ENCODE measurements at places on chromosomes 7 and 10. TPM values are rescaled to one million over a fixed set of nuclear protein-coding genes. Genes with fewer than 3 reads are reported as not detected.
A peak's percentile ranks its signal among the peaks of the same experiment; 100 is the strongest.

Gene RAMP3
- polyA plus RNA-seq = not detected

DNA sequence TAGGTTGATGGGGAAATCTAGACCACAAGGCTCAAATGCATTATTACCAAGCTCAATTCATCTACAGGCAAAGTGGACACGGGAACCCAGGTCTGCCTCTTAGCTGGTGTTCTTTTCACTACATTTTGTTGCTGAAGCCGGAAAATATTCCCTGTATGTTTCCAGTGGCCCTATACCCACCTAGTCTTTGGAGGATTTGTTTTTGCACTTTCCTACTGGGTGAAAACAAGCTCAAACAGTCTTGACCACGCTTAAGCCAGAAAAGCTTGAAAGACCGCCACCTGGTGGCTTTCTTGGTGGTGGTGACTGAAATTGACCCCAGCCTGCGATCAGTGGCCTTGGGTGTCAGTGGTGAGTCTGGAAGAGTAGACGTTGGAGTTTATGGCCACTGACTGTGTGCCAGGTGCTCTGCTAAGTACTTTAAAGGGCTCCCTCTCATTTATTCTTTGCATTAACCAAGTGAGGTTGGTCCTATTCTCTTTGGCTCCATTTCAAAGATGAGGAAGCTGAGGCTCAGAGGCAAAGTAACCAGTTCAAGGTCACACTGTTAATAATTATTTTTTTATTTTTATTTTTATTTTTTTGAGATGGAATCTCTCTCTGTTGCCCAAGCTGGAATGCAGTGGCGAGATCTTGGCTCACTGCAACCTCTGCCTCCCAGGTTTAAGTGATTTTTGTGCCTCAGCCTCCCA, 11.1 kb upstream of the CRTAC1 start:
- H3K4me1 ChIP-seq = no peaks in the 10 kb centered on the region
- no peak for DNase-seq
- H3K36me3 ChIP-seq = no peaks in the 10 kb centered on the region

DNA sequence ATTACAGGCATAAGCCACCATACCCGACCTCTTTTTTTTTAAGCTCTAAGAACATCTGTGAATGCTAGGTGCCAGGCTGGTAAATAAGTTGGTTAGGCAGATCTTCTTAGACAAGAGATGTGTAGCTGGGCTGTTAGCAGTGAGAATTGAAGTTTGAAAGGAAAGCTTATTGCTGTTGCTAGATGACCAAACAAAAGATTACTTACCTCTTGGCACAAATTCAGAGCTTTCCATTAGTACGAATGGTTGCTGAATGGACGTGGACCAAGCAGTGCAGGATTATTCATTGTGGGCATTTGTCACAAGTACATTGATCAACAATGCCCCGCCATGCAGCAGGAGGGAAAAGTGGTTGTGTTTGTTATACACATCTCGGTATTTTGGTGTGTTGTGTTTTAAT, 131.2 kb downstream of the GFRA1 start:
- H3K27me3 ChIP-seq = no peaks in the 10 kb centered on the region
- H3K4me1 ChIP-seq = no peaks in the 10 kb centered on the region
- no peak overlapping the region for H3K27ac ChIP-seq
- H3K36me3 ChIP-seq = no peaks in the 10 kb centered on the region
- DNase-seq = no peak

Gene CARD11
- 4.1 TPM for polyA plus RNA-seq

Gene ADCYAP1R1
- not detected for polyA plus RNA-seq

Gene SPDYE9
- polyA plus RNA-seq = not detected

Gene SUN3
- not detected for polyA plus RNA-seq

GRCh38 chr7:142425281-142425680, 167.4 kb upstream of the PRSS58 start:
- no peaks in the 10 kb centered on the region for H3K27me3 ChIP-seq
- no peak overlapping the region for H3K27ac ChIP-seq
- no peaks in the 10 kb centered on the region for H3K36me3 ChIP-seq
- no peak overlapping the region for H3K4me3 ChIP-seq
- no peak for DNase-seq
- no peaks in the 10 kb centered on the region for H3K4me1 ChIP-seq

GRCh38 chr10:7439696-7440095, 28.9 kb upstream of the SFMBT2 start:
- no peak overlapping the region for H3K27ac ChIP-seq
- H3K4me1 ChIP-seq = no peaks in the 10 kb centered on the region
- H3K36me3 ChIP-seq = no peaks in the 10 kb centered on the region
- H3K27me3 ChIP-seq = peaks cover 1% of the 10 kb centered on the region
- no peak for DNase-seq

Gene HGF
- polyA plus RNA-seq = not detected

Gene GBX1
- not detected for polyA plus RNA-seq

Gene SPAG6
- not detected for polyA plus RNA-seq

Gene PDE6C
- polyA plus RNA-seq = not detected

DNA sequence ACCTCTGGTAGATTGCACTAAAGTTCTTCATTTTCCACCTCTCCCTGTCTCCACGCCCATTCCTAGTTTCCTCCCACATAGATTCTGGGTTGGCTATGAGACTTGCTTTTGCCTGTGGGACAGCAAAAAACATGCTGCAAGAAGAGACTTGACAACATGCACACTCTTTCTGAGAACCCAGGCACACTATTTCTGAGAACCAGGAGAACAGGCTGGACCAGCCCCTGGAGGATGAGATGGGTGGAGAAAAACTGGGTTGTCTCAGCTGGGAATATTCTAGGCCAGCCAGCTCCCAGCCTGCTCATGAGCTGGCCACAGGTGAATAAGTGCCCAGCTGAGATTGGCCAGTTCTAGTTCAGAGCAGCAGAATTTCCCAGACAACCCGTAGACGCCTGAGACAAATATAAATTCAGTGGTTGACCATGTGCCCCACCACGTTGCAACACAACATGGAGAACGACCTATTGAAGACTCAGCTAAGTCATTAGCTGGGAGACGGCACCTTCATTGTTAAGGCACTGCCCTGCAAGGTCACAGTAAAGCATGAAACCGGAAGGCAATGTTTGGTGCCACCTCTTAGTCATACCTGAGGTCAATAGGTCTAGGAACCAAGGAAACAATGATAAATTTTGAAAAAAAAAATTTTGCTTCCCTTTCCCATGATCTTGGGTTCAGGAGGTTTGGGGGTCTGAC, 92.7 kb upstream of the AKR1E2 start:
- peak overlapping the region; percentile 70 for H3K27ac ChIP-seq
- DNase-seq = peak; percentile 78
- no peak overlapping the region for H3K4me3 ChIP-seq
- no peaks in the 10 kb centered on the region for H3K27me3 ChIP-seq
- H3K36me3 ChIP-seq = no peaks in the 10 kb centered on the region

DNA sequence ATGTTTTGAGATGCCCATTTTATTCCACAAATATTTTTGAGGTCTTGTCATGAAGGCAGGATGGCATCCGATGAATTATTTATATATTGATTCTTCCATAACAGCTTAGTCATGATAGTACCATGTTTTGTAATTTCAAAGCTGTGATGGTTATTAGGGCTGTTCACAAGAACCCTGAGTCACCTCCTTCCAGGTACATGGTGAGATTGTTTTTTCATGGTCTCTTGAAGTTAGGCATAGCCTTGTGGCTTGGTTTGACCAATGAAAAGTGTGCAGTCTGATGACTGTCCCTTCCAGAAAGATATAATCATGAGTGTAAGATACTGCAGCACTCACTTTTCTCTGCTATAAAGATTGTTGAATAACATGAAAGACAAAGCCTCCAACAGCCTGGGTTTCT, 274.8 kb downstream of the FGFR2 start:
- no peaks in the 10 kb centered on the region for H3K36me3 ChIP-seq
- no peaks in the 10 kb centered on the region for H3K27me3 ChIP-seq
- peak overlapping the region; percentile 47 for H3K27ac ChIP-seq

- no peak overlapping the region for H3K27ac ChIP-seq
- DNase-seq = no peak
- no peak overlapping the region for H3K4me3 ChIP-seq
- no peaks in the 10 kb centered on the region for H3K27me3 ChIP-seq
- H3K4me1 ChIP-seq = no peaks in the 10 kb centered on the region
- no peaks in the 10 kb centered on the region for H3K36me3 ChIP-seq
These were observed 55.4 kb downstream of the GRID1 start for GRCh38 chr10:86311190-86311589.

- no peaks in the 10 kb centered on the region for H3K27me3 ChIP-seq
- no peaks in the 10 kb centered on the region for H3K4me1 ChIP-seq
- DNase-seq = no peak
- no peak overlapping the region for H3K27ac ChIP-seq
- peaks cover 6% of the 10 kb centered on the region for H3K36me3 ChIP-seq
These were observed 8.8 kb downstream of the TMEM120A start for GRCh38 chr7:75985518-75986146.

- no peaks in the 10 kb centered on the region for H3K4me1 ChIP-seq
- DNase-seq = no peak
- H3K4me3 ChIP-seq = no peak overlapping the region
- H3K27ac ChIP-seq = no peak overlapping the region
- H3K36me3 ChIP-seq = no peaks in the 10 kb centered on the region
- H3K27me3 ChIP-seq = no peaks in the 10 kb centered on the region
These were observed 34.7 kb downstream of the IMMP2L start for GRCh38 chr7:111527545-111527944.

GRCh38 chr10:42576338-42576737, 62.0 kb downstream of the ZNF33B start:
- H3K4me3 ChIP-seq = no peak overlapping the region
- H3K27me3 ChIP-seq = no peaks in the 10 kb centered on the region
- no peak overlapping the region for H3K27ac ChIP-seq
- H3K36me3 ChIP-seq = no peaks in the 10 kb centered on the region
- no peak for DNase-seq
- H3K4me1 ChIP-seq = no peaks in the 10 kb centered on the region

Gene KCND2
- not detected for polyA plus RNA-seq

DNA sequence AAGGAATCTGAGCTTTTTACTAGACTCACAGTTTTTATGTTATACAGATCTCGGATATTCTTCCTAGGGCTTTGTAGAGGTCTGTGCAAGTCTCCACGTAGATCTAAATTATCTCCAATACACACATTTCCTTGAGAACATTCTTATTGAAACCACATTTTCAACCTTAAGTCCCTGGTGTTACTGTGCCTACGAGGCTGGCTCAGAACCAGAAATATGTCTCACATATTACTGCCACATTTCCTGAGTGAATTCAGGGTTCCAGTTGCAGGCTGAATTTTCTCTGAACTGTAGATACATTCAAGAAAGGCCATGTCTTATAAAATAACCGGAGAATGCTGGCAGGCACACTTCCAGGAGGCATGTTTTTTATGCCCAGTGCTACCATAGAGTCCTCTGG, 46.5 kb downstream of the INHBA start:
- no peak overlapping the region for H3K4me3 ChIP-seq
- H3K4me1 ChIP-seq = no peaks in the 10 kb centered on the region
- no peak overlapping the region for H3K27ac ChIP-seq
- DNase-seq = no peak
- H3K27me3 ChIP-seq = no peaks in the 10 kb centered on the region
- no peaks in the 10 kb centered on the region for H3K36me3 ChIP-seq

DNA sequence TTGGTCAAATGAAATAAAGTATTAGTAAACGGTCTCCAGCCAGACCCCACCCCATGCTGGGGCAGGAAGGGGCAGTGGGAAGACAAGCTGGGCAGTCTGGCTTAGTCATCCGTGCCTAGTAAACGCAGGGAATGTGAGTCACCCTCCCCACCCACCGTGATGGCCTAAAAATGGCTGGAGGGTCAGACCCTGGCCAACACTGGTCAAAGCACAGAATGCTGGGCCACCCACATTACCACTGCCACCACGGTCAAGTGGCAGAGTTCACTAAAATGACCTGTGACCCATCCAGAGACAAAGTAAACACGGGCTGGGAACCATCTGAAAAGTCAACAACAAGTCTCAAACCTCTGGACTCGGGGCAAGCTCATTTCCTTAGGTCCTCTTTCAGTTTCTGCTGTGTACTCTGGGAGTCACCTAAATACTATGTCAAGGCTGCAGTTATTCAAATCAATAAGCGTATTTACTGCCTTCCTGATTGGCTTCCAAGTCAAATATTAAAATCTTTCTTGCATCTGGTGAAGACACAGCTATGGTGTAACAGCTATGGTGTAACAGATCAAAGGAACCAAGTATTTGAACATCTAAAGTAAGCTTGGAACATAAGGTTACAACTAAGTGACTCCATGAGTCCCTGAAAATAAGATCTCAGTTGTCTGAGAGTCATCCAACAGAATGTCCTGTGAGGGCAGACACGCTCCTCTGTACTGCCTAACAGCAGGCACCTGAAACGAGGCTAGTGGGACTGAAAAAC, 3.0 kb downstream of the ZFAND2A start:
- peaks cover 26% of the 10 kb centered on the region for H3K36me3 ChIP-seq
- no peak overlapping the region for H3K4me3 ChIP-seq
- H3K4me1 ChIP-seq = peaks cover 14% of the 10 kb centered on the region
- H3K27ac ChIP-seq = no peak overlapping the region
- H3K27me3 ChIP-seq = no peaks in the 10 kb centered on the region

DNA sequence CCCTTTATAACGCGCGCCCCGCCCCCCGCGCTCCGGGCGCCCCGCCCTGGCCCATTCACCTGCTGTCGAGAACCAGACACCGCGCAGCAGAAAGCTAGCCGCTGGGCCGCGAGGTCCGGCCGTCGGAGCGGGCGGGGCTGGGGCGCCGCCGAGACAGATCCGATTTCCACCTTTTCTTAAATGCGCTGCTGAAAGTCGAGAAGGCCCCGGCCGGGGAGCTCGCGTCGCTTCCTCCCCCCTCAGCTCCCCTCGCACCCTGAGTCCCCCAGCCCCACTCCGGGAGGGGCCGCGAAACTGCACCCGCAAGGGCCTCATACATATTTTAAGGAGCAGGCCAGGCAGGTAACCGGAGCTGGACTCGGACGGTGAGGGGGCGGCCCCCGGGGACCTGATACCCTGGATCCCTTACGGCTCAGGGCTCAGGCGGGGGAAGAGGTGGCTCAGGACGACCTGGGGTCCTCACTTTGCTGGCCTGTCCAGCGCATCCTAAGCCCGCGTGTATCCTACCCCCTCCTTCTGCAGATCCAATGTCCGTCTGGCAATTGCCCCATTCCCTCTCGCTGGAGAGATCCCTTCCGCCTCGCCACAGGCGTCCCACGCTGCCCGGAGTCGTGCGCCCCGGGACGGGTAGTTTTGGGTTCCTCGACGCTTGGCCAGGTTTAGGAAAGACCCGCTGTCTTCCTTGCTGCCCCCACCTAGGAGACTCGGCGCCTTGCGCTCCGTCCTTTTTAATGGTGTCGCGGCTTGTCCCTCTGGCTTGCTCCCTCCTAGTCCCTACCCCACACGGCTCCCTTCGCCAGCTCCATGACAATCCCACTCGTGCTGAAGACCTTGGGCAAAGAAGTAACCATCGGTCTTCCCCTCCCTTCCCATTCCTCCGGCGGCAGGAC, 170.6 kb downstream of the UBE2H start:
- no peak for DNase-seq
- no peak overlapping the region for H3K4me3 ChIP-seq
- H3K27ac ChIP-seq = no peak overlapping the region
- peaks cover 66% of the 10 kb centered on the region for H3K27me3 ChIP-seq

- H3K36me3 ChIP-seq = peaks cover 6% of the 10 kb centered on the region
- peaks cover 8% of the 10 kb centered on the region for H3K4me1 ChIP-seq
- H3K27ac ChIP-seq = no peak overlapping the region
- no peaks in the 10 kb centered on the region for H3K27me3 ChIP-seq
These were observed 5.4 kb downstream of the LRWD1 start for GRCh38 chr7:102469972-102470825.

GRCh38 chr7:15658247-15658646, 28.2 kb downstream of the MEOX2 start:
- no peak for DNase-seq
- no peak overlapping the region for H3K4me3 ChIP-seq
- no peaks in the 10 kb centered on the region for H3K36me3 ChIP-seq
- H3K4me1 ChIP-seq = no peaks in the 10 kb centered on the region
